Naive B cell (primary cell): ENCODE measurements at places on chromosomes 13 and 19.

- no peak for DNase-seq
Observed at GRCh38 chr19:11373166-11373884, 1.1 kb upstream of the SWSAP1 start.

- DNase-seq = no peak
Observed at GRCh38 chr13:111856571-111856970, 210.4 kb upstream of the SOX1 start.

- DNase-seq = no peak
Observed at GRCh38 chr19:434152-434960, 25.4 kb upstream of the C2CD4C start.

- DNase-seq = peak; percentile 41
Observed at GRCh38 chr19:46722421-46723022, 5.6 kb upstream of the PRKD2 start.

DNA sequence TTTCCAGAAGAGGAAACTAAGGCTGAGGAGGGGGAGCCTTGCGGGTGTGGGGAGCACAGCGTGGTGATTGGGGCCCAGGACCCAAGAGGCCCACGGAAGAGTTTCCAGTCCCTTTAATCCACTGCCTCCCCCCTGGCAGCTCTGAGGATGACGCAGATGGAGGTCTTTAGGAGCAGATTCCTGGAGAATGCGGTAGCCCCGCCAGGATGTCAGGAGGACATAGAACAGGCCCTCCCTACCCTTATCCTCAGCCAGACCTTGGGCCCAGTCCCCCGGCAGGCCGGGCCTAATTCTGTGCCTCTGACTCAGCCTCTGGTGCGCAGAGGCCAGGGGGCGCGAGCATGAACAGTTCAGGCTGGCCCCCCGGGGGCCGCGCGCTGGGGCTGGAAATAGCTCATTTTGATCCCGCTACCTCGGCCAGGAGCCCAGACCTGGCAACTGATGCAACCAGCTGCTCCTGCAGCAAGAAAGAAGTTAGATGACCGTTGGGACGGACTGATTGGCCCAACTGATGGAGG lies 461 bp upstream of the HSPB6 start:
- DNase-seq = no peak

- no peak for DNase-seq
Observed at GRCh38 chr19:12943437-12944044, 2.1 kb upstream of the RAD23A start.

DNA sequence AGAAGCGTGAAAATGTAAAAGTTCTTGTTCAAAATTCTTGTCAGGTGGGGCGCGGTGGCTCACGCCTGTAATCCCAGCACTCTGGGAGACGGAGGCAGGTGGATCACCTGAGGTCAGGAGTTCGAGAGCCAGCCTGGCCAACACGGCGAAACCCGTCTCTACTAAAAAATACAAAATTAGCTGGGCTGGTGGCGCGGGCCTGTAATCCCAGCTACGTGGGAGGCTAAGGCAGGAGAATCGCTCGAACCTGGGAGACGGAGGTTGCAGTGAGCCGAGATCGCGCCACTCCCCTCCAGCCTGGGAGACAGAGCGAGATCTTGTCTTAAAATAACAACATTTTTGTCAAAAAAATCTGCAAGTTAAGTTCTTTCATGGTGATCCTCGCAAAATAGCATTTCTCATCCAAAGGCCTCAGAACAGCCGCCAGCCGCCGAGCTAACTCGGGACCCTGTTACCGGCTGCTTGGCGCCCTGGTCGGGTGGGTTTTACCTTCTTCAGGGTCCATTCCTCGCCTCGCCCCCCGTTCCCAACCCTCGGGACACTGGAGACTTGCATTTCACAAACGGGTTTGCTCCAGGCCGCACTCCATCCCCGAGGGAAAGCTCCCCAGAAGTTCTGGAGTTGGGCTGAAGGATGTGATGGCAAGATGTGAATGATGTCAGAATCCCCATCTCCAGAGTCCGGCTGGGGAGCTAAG lies 1.6 kb downstream of the LATS2 start:
- no peak for DNase-seq

DNA sequence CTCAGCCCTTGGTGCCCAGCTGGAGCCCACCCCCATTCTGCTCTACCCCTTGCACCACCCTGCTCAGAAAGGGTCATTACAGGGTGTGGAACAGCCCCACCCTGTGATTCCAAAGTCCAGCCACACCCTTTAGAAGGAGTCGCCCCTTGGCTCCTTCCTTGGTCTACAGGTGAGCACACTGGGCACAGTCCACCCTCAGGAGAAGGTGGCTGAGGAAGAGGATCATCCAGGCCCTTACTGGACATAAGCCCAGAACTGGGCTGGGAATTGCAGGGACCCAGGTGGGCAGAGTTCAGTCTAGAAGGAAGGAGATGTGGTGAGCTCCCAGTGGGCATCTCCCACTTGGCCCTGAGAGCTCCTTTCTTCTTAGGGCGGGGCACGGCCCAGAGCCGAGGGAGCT lies 8.6 kb downstream of the SLC46A3 start:
- DNase-seq = no peak

DNA sequence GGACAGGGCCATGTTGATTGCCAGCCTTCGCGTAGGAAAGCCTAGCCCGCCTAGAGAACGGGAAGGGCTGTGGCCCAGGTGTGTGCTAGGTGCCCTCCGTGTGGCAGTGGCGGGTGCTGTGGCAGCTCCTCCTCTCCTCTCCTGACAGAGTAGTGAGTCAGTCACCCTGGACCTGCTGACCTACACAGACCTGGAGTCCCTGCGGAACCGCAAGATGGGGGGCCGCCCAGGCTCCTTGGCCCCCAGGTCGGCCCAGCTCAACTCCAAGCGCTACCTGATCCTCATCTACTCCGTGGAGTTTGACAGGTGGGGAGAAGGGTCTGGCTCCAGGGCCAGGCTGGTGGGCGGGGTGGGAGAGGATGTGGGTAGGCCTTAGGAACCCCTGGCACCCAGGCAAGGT lies 11.1 kb downstream of the CCDC61 start:
- DNase-seq = no peak

DNA sequence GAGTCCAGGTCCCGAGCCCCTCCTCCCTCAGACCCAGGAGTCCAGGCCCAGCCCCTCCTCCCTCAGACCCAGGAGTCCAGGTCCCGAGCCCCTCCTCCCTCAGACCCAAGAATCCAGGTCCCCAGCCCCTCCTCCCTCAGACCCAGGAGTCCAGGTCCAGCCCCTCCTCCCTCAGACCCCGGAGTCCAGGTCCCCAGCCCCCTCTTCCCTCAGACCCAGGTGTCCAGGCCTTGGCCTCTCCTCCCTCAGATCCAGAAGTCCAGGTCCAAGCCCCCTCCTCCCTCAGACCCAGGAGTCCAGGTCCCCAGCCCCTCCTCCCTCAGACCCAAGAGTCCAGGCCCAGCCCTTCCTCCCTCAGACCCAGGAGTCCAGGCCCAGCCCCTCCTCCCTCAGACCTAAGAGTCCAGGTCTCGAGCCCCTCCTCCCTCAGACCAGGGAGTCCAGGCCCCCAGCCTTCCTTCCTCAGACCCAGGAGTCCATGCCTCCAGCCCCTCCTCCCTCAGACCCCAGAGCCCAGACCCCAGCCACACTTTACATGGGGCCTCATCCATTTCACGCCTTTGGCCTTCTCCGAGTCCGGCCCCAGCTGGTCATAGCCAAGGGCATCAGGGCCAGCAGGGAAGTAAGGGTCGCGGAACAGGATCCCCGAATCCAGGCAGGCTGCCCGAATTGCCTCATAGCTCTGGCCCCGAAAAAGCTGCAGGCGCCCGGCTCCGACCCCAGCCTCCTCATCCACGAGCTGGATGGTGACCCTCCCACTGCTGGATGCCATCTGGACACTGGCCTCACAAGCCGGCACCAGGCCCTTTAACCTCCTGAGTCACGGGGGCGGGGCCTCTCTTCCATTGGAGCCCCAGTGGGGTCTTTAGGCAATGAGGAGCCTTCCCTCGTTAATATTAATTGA lies 628 bp downstream of the CAPN12 start:
- no peak for DNase-seq

DNA sequence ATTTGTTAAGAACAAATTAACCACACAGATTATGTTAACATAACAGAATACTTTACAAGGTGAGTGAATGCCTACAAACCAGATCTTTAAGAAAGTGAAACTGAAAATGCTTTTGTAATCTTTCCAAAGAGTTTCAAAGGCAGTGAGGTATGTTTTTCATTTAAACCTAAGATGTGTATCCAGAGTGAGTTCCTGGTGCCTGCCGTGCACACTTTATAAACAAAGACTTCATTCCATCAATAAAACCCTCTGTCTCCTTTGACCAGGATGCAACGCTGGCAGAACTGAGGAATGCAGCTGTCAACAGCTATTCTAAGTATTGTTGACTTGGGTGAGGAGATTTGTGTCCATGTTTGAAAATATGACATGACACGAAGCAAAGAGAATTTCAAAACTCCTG lies 344.6 kb downstream of the DNAJC15 start:
- DNase-seq = no peak

- DNase-seq = no peak
Observed at GRCh38 chr19:23762548-23762883, 3.8 kb upstream of the ZNF681 start.

GRCh38 chr13:66492479-66492878 lies 737.7 kb downstream of the PCDH9 start:
- peak; percentile 3 for DNase-seq

- DNase-seq = no peak
Observed at GRCh38 chr13:23660249-23660648, 90.0 kb downstream of the TNFRSF19 start.

- peak; percentile 76 for DNase-seq
Observed at GRCh38 chr19:46704379-46705076, 12.4 kb downstream of the PRKD2 start.

GRCh38 chr19:41699231-41699967 lies 9.0 kb upstream of the CEACAM5 start:
- DNase-seq = no peak

GRCh38 chr13:83995930-83996329 lies 113.7 kb upstream of the SLITRK1 start:
- DNase-seq = no peak

- DNase-seq = no peak
Observed at GRCh38 chr13:113596321-113597200, 12.0 kb downstream of the TFDP1 start.

DNA sequence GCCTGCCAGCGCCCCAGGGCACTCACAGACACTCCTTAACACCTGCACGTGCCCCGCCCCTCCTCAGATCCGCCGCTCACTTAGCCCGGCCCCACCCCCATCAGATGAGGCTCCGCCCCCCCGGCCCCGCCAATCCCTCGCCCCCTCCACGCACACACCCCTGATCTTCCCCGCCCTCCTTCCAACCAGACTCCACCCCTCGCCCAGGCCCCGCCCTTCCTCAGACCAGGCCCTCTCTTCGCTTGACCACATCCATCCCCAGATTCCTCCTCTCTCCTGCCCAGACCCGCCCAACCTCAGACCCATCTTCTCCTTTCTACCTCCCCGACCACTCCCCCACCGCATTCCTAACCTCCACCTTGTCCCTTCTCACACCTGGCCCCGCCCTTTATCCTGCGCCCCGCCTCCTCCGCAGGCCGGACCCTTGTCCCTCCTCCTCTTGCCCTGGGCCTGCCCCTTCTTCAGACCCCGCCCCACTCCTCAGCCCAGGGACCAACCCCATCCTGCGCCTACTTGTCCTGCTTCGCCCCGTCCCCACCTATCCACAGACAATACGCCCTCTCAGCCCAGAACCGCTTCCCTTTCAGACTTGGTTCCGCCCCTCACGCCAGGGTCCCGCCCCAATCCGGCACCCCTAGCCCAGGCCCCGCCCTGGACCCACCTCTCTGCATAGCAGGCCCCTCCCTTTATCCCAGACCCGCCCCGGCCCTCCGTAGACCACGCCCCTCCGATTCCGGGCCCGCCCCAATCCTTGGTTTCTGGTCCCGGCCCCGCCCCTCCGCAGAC lies 452 bp upstream of the KLHL26 start:
- peak; percentile 97 for DNase-seq

GRCh38 chr19:17755977-17756670 lies 4.8 kb downstream of the FCHO1 start:
- peak; percentile 64 for DNase-seq

DNA sequence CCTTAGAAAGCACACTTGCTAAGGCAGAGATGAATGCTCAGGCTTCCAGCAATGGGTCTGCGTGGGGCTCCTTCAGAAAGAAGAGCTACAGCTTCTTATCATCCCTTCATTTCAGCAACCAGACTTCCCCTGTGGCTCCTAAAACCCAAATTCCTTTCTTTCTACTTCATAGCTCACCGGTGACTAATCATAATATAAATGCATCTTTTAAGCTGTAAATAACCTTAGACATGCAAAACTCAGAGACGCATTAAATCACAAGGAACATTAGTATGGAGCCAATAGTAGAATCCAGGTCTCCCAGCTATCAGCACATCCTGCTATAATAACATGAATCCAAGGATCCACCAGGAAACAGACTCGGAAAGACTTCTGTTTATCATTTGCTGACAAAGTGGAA lies 375.6 kb downstream of the COG6 start:
- DNase-seq = no peak

GRCh38 chr13:63629591-63629990 lies 2213.9 kb upstream of the PCDH20 start:
- DNase-seq = no peak

GRCh38 chr19:22619371-22619770 lies 14.8 kb upstream of the ZNF492 start:
- no peak for DNase-seq

GRCh38 chr19:2207991-2208860 lies 27.9 kb downstream of the PLEKHJ1 start:
- no peak for DNase-seq

DNA sequence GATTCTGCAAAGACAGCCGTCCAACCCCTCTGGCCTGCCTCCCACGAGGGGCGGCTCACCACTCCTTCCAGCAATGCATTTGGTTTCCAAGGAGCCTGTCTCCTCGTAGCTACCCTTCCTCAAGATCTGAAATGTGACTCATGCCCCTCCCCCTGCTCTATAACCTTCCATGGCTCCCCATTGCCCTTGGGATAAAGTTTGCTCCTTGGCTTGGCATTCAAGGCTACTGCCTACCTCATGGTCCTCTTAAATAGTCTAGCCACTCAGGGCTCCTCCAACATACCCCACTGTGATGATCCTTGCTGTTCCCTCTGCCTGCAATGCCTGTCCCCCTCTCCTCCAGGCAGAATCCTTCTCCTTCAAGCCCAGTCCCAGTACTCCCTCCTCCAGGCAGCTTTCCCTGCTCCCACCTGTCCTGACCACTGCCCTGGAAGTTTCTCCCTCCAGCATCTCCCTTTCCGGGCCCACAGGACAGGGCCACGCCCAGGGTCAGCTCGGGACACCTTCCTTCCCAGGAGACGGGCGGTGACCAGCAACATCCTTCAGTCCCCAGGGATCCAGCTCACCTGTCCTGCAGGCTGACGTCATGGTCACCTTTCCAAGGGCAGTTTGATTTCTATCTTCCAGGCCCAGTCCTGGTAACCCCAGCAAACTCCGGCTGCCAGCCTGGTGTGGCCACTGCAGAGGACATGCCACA lies 19.2 kb upstream of the SEMA6B start:
- no peak for DNase-seq

- no peak for DNase-seq
Observed at GRCh38 chr19:28744014-28744413, 468.9 kb downstream of the UQCRFS1 start.

DNA sequence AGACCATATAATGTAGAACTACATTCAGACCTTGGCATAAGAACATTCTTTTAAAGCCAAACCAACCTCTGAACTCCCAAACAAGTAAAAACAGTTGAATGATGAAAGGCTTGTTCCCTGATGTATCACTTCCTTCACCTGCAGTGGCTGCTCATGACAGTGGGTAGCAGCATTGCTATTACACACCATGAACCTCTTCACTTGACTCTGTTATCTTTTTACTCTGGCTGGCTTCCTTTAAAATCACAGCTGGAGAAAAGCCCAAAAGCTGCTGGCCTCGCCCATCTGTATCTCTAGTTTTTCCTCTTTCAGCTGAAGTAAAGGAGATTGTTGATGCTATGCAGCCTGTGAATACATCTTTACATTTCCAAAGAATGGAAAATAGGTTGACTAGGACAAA lies 22.6 kb downstream of the THSD1 start:
- no peak for DNase-seq
